ENCODE measurements at places on chromosomes 5 and 9.

- DNase-seq, result no peak
Observed at GRCh38 chr5:137609127-137609526, 110.0 kb upstream of the SPOCK1 start.

DNA sequence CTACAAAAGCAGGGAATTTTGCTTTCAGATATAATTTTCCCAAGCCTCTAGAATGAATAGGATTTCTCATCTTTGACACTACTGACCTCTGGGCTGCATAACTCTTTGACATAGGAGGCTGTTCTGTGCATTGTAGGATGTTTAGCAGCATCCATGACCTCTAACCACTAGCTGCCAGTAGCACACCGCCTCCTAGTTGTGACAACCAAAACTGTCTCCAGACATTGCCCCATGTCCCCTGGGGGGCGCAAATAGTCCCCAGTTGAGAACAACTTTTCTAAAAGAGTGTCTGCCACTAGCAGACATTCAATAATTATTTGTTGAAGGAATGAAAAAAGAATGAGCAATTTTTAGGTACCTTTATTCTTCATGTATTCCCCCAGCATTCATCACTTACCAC is 51.8 kb downstream of the POU4F3 start:
- DNase-seq, result no peak

DNA sequence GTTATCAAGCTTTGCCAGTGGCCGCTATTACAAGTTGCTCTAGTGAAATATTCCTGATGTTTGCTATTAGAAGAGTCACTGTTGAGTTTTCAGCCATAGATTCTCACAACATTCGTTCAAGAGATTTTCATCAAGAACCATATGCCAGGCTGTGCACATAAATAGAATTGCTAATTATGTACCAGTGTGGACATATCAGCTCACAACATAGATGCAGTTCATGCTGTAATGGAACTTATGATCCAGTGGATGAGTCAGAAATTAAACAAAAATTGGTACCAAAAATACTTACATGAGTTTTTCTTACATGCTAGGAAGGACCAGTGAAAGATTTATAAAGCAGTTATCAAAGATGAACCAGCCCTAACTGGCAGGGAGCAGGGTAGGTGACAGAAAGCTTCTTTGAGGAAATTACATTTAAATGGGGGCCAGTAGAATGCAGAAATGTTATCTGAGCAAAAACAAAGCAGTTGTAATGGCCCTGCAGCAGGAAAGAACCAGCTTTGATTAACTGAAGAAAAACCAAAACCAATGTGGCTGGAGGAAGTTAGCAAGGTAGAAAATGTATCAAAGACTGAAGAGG is 404.2 kb downstream of the DNAH5 start:
- DNase-seq, result no peak

DNA sequence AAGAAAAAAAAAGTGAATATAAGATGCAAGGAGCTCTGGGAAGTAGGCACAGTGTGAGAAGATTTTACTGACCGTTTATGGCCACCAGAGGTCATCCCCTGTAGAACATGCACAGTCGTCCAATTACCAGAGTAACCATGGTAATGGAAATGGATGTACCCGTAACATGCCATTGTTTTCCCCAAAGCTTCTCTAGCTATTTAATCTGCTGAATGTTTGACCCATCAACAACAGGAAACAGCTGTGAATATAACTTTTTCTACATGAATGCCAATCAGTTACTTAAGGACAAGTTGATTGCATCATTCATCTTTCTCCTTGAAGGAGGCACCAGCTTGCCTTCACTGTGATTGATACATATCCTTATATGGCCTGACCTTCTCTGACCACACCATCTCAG is 1967.0 kb upstream of the CDH9 start:
- no peak for DNase-seq

- no peak for DNase-seq
Observed at GRCh38 chr5:169290895-169291294, 10.0 kb downstream of the SLIT3 start.

DNA sequence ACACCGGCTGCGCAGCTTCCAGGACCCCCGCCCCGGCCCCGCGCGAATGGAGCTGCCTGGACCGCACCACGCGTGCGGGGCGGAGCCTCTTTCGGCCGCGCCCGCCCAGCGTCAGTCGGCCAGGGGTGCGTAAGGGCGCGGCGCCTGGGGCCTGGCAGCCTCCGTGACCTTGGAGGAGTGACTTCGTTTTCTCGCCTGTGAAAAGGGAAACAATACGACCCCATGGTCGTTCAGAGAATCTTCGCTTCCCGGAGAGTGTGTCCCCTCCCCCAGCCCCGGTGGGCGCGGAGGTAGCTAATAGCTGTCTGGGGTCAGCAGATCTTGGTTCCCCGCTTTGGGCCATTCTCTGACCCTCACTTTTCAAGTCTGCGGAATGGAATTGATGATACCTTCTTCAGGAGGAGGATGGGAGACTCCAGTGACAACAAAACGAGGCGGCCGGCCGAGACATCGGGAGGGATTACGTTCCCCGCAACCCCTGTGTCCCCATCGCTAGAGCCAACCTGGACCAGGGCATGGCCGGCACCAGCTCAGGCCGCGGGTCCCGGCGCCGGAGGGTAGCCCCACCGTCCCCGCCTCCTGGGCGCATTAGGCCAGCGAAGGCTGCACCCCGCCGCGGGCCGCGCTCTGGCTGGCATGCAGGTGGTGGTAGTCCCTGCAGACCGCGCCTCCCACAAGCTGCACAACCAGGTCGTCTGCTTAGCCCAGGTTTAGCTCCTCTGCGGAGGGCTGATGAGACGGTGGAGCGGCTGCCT is 5.5 kb upstream of the CDHR2 start:
- peak; percentile 23 for DNase-seq

DNA sequence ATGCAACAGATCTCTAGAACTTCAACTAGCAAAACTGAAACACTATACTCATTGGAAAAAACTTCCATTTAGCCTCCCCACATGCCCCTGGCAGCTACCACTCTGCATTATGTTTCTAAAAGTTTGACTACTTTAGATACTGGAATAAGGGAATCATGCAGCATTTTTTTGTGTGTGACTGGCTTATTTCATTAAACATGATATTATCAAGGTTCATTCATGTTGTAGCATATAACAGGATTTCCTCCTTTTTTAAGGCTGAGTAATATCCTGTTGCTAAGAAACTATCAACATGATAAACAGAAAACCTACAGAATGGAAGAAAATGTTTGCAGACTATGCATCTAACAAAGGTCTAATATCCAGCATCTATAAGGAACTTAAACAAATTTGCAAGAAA is 597.9 kb downstream of the DMRTA1 start:
- DNase-seq, result no peak

GRCh38 chr9:117021906-117022305 is 334.8 kb downstream of the TRIM32 start:
- DNase-seq, result no peak

DNA sequence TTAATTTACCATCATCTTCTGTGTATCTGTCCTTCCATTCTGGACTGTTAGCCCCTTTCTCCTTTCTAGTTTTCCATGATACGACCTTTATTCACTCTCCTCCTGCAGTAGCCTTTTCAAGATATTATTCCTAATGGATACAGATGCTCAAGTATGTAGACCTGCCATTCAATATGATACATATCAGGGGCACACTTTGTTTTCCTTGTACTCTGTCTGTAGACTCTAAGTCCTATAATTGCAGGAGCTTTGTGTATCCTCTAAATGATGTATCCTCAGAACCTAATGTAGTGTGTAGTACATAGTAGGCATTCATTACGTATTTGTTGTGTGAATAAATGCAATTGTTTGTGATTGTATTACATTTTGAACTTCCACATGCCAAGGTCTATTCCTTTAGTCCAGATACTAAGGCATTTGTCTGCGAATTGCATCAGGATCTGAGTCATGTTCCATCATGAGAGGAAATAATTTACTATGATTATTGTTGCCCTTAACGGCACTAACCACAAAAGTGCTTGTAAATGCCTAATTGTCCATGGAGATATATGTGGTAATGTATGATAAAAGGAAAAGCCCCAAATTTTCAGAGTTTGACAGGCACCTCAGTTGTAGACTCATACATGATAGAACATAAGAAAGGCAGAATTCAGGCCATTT is 57.1 kb upstream of the IZUMO3 start:
- no peak for DNase-seq

- DNase-seq, result no peak
Observed at GRCh38 chr5:14414656-14415023, 167.0 kb upstream of the OTULINL start.

GRCh38 chr5:161546095-161546469 is 443 bp downstream of the GABRB2 start:
- DNase-seq, result no peak

DNA sequence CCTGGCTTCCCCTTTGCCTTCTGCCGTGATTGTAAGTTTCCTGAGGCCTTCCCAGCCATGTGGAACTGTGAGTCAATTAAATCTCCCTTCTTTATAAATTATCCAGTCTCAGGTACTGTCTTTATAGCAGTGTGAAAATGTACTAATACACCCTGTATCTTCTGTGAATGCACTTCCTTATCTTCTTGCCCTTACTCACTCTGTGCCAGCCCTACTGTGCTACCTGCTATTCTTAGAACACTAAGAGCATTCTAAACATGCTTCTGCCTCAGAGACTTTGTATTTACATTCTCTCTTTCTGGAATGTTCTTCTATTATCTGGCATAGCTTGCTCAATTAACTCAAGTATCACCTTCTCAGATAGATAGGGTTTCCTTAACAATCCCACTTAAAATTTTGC is 164.4 kb upstream of the EDIL3 start:
- DNase-seq, result no peak

GRCh38 chr5:134738963-134739661 is 764 bp downstream of the CAMLG start:
- no peak for DNase-seq

- peak; percentile 28 for DNase-seq
Observed at GRCh38 chr9:137672907-137673791, 54.3 kb downstream of the EHMT1 start.

GRCh38 chr9:2453106-2453505 is 168.5 kb upstream of the VLDLR start:
- DNase-seq, result no peak

DNA sequence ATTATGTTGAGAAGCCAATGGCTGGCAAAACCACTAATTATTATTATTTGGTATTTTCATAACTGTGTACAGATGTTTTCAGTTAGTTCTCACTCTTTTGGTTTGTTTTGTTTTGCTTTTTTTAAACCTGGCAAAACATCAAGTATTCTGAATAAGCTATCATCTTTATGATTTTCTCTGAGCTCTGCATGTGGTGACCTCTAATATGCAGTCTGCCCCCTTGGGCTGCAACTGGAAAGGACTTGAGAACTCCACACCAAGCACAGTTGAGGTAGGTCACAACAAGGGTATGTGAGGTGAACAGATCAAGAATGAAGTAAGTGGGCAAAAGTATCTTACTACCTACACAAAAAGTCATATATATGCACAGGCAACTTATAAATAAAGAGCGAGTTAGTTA is 202.2 kb downstream of the NFIB start:
- no peak for DNase-seq

- no peak for DNase-seq
Observed at GRCh38 chr5:78518365-78519197, 130.0 kb downstream of the LHFPL2 start.

GRCh38 chr9:128555180-128555721 is 2.9 kb downstream of the SPTAN1 start:
- DNase-seq, result no peak

GRCh38 chr5:134175921-134176510 is 734 bp downstream of the SKP1 start:
- no peak for DNase-seq

GRCh38 chr5:139164020-139164419 is 34.1 kb downstream of the SIL1 start:
- no peak for DNase-seq

DNA sequence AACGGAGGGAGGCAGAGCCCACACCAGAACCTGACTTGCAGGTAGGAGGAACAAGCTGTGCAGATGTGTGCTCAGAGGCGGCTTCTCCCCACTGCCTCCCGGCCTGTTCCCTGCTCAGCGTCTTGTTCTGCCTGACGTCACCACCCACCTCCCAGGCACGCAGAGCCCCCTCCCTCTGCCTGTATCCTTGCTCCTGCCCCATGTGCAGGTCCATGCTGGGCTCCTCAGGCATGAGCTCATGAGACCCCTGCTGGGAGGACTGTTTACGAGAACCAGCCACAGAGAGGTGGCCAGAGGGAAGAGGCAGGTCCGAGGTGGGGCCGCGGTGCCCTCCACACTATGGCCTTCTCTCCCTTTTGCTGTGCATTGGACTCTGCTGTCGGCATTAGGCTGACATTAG is 45.5 kb downstream of the SLC6A3 start:
- DNase-seq, result no peak

- no peak for DNase-seq
Observed at GRCh38 chr5:119418606-119419100, 33.6 kb upstream of the HSD17B4 start.

- DNase-seq, result no peak
Observed at GRCh38 chr5:180052211-180052818, 19.2 kb downstream of the RNF130 start.

- DNase-seq, result no peak
Observed at GRCh38 chr5:98969400-98969799, 40.6 kb upstream of the CHD1 start.

DNA sequence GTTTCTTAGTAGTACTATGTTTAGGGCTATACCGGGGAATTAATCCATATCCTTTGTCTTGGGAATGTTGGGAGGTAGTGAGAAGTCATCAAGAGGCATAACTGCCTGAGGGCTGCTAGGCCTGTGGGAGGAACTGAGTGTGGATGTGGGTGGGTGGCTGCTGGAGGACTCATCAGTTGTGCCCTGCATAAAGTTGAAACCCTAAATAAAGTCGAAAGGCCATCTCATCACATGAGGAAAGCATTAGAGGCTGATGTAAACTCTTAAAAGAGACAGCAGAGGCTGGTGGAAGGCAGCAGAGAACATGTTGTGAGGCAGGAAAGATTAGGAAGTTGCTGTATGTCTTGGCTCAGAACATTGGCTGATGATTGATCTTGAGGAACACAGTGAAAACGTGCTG is 143.8 kb downstream of the MAST4 start:
- DNase-seq, result no peak

DNA sequence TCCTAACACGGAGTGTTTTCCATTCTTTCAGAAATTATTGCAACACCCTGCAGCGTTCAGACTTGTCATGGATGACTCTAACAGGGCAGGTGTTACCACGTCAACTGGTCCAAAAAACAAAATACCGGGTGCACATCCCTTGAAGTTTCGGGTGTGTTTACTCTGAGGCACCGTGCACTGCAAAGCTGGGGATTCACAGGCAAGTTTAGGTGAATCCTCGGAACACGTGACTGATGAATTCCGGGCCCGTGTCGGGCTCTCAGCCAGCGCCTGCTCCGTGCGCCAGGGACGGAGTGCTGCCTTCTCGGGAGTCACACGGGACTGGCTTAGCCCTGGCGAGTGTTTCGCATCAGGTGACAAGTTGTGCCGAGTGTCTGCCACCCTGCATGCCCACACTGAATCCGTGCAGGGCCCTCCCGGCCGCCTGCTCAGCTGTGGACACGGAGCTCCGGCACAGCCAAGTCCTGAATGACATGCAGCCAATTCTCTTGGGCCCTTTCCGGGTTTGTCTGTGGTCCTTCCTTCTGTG is 66.0 kb upstream of the IRX4 start:
- no peak for DNase-seq

GRCh38 chr5:96254980-96255691 is 177.9 kb downstream of the PCSK1 start:
- no peak for DNase-seq

GRCh38 chr9:124553738-124554137 is 46.5 kb upstream of the NR5A1 start:
- no peak for DNase-seq

All from NCI-H1092 (cell line).